ENCODE measurements at places on chromosomes 6 and 20.

DNA sequence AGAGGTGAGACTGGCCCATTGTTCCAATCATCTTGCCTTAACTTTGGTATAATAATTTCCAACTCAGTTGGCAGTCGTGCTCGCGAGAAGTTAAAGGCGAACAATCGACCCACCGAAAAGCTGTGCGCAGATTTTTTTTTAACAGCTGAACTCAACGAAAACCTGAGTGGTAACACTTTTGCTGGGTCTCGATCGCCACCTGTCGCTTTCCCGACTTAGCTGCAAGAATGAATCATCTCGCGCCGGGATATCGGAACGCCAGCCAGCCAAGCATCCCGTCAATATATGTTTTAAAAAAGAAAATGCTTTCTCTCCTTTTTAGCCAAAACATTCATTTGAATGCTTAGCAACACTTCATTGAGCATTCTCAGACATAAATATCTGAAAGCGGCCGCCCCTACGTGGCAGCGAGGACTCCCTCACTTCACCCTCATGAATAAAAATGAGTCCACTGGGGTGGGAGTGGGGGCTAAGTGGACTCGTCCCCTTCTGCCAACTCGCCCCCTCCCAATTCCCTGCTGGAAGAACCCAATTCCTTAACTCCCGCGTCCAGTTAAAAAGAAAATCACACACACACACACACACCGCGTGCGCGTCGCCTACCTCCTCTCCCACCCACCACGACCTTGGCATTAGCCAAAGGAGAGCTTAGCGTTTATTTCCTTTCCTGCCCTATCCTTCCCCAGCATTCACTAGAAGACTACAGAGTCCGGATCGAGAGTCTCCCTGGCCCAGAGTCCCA, 1.5 kb downstream of the COL12A1 start:
- DNase-seq: no peak

- DNase-seq: no peak
These were observed 18.0 kb upstream of the TBC1D22B start for GRCh38 chr6:37239526-37239925.

DNA sequence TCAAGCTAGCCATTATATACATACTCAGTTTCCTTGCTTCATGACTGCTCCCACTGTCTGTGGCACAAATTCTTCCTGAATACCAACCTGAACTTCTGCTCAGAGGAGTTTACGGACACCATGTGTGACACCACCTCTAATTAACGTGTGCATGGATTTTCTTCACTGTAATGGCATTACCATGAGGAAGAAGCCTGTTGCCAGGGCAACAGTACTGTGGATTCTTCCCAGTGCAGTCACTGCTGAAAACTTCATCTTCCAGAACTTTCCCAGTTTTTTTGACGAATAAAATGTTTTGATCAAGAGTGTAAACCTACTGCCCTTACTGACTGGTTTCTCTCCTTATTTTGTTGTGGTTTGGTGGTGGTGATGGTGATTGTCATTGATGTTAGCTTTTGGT, 444.3 kb upstream of the NRSN1 start:
- no peak for DNase-seq

DNA sequence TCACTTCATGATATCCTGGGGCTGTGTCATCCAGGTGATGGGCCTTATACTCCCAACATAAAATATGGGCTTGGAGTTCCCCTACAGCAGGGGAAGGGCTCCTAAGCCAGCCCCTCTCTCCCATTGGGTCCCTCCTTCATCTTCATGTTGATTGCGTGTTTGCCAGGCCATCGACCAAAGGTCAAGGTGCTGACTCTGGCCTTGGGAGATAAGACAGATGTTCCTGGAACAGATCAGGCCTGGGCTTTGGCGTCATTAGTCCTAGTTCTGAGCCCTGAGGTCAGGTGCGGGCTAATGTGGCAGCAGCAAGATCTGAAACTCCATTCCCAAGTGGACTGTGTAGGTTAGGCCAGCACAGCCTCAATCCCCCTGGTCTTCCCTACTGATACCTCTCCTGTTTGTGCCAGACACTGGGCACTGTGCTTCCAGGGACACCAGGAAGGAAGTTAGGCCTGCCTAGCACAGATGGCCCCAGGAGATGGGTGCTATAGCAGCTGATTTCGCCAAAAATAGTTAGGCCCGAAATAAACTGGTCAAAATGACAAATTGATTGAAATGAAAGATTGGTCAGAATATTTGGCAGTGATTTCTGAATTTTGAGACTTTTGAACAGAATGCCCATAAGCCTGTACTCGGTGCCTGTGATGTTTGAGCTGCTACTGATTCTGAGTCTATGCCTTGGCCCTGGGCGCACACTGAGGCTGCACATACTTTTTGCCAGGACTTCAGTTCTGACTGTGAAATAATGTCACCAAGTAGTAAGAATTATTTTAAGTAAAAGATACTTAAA, 28.8 kb downstream of the EPB41L1 start:
- no peak for DNase-seq

GRCh38 chr6:130152908-130153510, 69.7 kb downstream of the SAMD3 start:
- no peak for DNase-seq

DNA sequence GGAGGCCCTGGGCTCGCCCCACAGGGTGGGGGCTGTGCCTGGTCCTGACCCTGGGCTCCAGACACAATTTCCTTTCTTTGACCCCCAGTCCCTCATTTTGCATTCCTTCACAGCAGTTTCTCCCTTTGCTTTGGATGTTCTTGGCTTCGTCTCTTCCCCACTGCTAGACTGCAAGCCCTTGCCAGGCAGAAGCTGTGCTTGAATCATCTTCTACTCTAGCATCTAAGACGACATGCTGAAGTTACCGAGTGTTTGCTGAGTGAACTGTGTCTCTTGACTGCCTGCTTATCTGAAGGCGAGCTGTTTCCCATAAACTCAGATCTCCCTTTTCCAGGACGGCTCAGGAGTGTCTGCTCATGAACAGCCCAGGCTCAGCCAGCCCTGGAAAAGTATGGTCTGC, 14.3 kb upstream of the SYNDIG1 start:
- no peak for DNase-seq

GRCh38 chr6:108452711-108453195, 108.0 kb upstream of the FOXO3 start:
- no peak for DNase-seq

DNA sequence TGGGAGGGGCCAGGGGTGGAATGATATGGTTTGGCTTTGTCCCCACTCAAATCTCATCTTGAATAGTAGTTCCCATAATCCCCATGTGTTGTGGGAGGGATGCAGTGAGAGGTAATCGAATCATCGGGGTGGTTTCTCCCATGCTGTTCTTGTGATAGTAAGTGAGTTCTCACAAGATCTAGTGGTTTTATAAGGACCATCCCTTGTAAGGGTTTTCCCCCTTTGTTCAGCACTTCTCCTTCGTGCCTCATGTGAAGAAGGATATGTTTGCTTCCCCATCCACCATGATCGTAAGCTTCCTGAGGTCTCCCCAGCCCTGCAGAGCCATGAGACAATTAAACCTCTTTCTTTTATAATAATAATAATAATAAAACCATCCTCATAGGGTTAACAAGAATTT, 88.8 kb upstream of the PRND start:
- no peak for DNase-seq

- DNase-seq: no peak
These were observed 55.2 kb downstream of the EFHC1 start for GRCh38 chr6:52475307-52475706.

- DNase-seq: no peak
These were observed 1.1 kb upstream of the RIN2 start for GRCh38 chr20:19756761-19757486.

- no peak for DNase-seq
These were observed 11.3 kb upstream of the KCNK16 start for GRCh38 chr6:39333644-39334438.

All from stimulated activated CD8-positive, alpha-beta memory T cell treated with anti-CD3 and anti-CD28 coated beads, Interleukin-4, amount 100 ng/mL, for 1 hour (primary cell).